ENCODE measurements at places on chromosomes 2 and 18.

DNA sequence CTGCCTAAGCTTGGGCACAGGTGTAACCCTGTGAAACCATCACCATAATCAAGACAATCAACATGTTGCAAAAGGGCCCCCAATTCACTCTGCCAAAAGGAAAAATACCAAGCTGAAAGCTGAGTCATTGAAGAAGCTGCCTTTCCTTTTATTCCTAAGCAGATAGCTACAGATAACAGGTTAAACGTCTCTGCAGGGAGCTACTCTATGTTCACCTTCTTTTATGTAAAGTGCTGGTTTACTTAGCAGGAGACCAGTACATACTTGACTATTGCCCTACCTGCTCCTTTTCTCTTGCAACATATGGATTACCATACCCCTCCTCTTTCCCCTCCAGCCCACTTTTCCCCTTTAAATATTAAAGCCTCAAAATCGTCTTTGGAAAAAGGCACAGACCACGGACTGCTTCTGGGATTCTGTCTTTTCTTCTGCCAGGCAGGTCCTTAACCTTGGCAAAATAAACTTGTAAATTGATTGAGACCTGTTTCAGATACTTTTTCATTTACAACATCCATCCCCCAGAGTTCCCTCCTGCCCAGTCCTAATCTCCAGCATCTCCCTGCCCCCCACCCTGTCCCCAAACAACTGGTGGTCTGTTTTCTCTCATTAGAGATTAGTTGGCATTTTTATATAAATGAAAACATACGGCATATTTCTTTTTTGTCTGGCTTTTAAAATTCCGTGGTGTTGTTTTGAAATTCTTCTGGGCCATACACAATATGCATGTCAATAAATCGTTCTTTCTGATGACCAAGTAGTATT is 37.8 kb upstream of the LDLRAD4 start:
- no peak for DNase-seq

DNA sequence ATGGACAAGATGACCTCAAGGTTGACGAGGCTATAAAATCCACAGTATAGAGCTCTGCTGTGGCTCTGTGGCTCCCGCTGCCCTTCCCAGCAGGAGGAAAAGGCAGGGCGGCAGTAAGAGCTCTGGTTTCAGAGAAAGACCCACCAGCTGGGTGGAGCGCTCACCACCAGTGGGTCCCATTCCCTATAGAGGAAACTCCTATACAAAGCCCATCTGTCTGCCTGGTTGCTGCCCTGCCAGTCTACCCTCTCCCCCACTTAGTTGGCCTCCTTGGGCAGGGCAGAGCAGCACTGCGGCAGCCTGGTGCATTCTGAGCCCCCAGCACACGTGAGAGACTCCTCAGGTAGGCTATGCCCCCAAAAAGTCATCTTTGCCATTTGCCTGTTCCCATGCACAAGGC is 26.5 kb downstream of the TNS1 start:
- no peak for DNase-seq

DNA sequence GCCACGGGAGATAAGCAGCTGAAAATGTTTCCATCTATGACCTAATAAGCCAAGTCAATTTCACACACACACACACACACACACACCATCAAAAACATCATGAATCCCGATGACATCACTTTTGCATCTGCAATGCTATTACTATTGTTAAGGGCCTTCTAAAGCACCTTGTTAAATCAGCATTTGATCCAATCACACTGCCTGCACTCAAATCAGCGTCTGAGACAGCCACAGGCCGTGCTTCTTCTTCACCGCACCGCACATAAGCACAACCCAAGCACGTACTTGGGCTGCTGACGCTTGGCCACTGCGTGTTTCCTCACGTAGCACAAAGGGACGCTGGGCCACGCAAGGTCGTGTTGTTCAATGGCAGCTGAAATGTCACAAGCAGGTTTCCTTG is 15.8 kb upstream of the MTCL1 start:
- no peak for DNase-seq

- no peak for DNase-seq
These were observed 8.4 kb downstream of the HOXD8 start for GRCh38 chr2:176137906-176138305.

- DNase-seq = no peak
These were observed 86.1 kb downstream of the CACNB4 start for GRCh38 chr2:152012697-152013096.

DNA sequence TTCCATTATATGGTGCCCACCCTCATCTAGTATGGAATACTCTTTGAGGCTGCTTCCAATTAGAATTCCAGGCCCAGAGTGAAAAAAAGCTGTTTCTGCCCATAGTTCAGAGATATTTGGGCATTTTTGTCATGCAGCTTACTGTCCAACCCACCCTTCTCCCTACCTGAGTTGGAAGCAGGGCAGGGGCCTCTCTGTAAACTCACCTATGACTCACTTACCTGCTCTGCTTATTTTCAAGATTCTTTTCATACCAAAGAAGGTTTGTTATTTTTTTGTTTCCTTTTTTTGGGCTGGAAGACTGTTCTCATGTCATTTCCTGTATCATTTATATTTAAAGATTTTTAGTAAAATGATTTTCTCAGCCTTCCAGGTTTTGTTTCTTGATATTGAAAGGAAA is 38.4 kb upstream of the PPP1R1C start:
- no peak for DNase-seq
